ENCODE measurements at places on chromosomes 12 and 14.
A peak's percentile ranks its signal among the peaks of the same experiment; 100 is the strongest.

- no peak for DNase-seq
These were observed 184.4 kb downstream of the SUDS3 start for GRCh38 chr12:118560733-118561132.

- DNase-seq: no peak
These were observed 205.2 kb upstream of the GRIP1 start for GRCh38 chr12:66884091-66884490.

GRCh38 chr12:101784376-101784775 is 45.1 kb upstream of the SYCP3 start:
- no peak for DNase-seq

- DNase-seq: no peak
These were observed 92.9 kb upstream of the FOXN3 start for GRCh38 chr14:89509891-89510290.

DNA sequence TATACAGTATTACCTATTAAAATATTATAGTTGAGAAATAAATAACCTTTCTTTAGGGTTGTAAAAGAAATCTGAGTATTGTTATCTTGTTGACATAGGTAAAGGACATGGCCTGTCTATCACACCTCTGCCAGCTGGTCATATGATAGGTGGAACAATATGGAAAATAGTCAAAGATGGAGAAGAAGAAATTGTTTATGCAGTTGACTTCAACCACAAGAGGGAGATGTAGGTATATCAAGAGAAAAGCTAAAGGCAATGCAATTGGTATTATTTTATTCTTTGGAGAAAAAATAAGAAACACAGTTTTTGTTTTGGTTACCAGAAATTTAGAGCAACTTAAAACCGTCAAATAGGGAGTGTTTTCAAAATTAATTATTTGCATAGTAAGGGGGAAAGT is 13.5 kb downstream of the CPSF2 start:
- no peak for DNase-seq

- no peak for DNase-seq
These were observed 119.5 kb downstream of the LRRK2 start for GRCh38 chr12:40344312-40344711.

DNA sequence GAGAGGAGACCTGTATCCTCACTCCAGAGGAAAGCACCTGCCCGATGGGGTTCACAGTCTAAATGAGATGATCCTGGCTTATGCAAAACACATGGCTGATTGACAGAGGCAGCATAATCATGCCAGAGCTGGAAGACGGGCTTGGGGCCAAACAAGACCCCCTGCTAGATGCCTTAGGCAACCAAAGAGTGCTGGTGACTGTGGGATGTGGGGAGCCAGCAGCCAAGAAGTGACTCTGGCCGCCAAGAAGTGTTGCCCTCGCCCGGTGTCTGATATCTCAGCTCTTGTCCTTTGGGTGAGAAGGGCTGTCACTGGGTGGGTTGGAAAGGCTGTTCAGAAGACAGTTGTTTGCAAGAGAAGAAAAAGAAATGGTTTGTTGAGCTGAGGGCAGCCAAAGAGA is 56.7 kb downstream of the PLEKHG3 start:
- DNase-seq: no peak

DNA sequence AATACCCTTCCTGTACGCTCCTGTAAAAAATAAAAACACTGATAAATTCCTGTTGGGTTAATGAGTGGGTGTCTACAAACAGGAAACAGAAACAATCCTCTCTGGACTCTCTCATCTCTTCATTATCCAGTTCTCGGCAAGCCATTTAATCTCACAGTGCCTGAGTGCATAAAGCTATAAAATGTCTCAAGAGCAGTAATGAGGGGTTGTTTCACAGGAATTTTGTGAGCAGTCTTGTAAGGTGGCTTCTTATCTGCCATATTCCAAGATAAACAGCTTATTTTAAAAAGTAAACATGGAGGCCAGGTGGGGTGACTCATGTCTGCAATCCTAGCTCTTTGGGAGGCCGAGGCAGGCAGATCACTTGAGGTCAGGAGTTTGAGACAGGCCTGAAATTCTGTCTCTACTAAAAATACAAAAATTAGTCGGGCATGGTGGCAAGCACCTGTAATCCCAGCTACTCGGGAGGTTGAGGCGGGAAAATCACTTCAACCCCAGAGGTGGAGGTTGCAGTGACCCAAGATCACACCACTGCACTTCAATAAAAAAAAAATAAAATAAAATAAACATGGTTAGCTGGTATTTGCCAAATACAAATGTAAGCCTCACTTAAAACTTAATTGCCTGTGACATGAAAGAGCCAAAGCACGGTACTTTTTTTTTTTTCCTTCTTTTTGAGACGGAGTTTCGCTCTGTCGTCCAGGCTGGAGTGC is 54.0 kb downstream of the CLIP1 start:
- DNase-seq: no peak

DNA sequence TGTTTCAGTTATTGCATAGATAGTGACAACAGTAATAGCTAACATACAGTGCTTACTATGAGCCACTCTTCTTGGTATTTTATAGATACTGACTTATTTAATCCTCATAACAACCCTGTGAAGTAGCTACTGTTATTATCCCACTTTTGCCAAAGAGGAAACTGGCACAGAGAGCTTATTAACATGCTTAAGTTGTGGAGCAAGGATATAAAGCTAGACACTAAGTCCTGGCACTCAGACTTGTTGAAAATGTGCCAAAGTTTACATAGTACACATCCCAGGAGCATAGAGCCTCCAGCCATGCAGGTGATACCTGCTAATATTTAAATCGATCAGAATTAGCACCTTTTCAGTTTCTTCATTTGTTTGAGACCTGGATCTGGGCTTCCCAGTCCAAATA is 41.8 kb downstream of the VEZT start:
- DNase-seq: no peak

- no peak for DNase-seq
These were observed 50.8 kb upstream of the ZDHHC17 start for GRCh38 chr12:76713130-76713529.

- DNase-seq: no peak
These were observed 1.7 kb downstream of the PRMT8 start for GRCh38 chr12:3492793-3493042.

GRCh38 chr14:101155575-101155974 is 252.1 kb upstream of the RTL1 start:
- no peak for DNase-seq

GRCh38 chr12:27969624-27970400 is 2.7 kb downstream of the PTHLH start:
- no peak for DNase-seq

DNA sequence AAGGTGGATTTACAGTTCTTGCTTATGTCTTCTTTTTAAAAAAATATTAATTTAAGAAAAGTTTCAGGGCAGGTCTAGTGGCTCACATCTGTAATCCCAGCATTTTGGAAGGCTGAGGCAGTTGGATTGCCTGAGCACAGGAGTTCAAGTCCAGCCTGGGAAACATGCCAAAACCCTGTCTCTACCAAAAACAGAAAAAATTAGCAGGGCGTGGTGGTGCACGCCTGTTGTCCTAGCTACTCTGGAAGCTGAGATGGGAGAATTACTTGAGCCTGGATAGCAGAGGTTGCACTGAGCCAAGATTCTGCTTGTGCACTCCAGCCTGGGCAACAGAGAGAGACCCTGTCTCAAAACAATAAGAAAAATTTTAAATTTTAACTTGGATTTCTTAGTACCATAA is 5.4 kb upstream of the TAS2R46 start:
- DNase-seq: no peak

- no peak for DNase-seq
These were observed 191.2 kb upstream of the DIO3 start for GRCh38 chr14:101369916-101370592.

GRCh38 chr14:44699391-44699790 is 192.3 kb upstream of the FSCB start:
- no peak for DNase-seq

- peak; percentile 81 for DNase-seq
These were observed at the start of gene EVL for GRCh38 chr14:100065111-100065871. Gene EVL, plus strand, starts transcription at chr14:100065422. Its CDS starts 79 bp downstream, at chr14:100065501.

- no peak for DNase-seq
These were observed 682 bp downstream of the CREBL2 start for GRCh38 chr12:12612358-12612757.

DNA sequence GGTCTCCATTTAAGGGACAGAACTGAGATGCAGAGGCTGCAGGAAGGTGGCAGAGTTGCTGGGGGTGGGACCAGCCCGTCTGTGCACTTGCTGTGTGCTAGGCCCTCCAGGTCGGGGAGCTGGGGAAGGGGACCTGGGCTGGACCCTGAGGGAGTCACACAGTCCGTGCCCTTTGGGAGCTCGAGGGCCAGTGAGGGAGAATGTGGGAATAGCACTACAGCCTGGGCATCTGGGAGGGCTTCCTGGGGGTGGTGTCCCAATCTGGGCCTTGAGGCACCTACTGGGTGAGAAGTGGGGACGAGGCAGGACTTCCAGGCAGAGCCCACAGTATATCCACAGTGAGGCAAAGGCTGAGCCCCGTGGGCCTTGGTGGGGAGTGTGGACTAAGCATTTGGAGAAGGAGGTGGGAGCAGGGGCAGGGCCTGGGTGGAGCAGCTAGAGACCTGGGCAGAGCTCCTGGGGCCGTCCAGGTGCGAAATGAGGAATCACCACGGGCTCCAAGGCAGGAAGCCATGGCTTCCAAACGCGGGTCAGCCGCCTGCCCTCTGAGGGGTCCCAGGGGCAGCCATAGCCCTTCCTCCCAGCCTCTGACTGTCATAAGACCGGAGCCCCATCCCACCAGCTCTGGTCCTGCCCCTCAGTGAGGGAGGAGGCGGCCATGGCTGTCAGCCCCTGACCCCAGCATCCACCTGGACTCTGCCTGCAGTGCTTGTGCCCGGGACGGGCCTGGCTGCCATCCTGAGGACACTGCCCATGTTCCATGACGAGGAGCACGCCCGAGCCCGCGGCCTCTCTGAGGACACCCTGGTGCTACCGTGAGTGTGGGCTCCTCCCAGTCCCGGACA is 6.6 kb downstream of the ASPG start:
- no peak for DNase-seq

DNA sequence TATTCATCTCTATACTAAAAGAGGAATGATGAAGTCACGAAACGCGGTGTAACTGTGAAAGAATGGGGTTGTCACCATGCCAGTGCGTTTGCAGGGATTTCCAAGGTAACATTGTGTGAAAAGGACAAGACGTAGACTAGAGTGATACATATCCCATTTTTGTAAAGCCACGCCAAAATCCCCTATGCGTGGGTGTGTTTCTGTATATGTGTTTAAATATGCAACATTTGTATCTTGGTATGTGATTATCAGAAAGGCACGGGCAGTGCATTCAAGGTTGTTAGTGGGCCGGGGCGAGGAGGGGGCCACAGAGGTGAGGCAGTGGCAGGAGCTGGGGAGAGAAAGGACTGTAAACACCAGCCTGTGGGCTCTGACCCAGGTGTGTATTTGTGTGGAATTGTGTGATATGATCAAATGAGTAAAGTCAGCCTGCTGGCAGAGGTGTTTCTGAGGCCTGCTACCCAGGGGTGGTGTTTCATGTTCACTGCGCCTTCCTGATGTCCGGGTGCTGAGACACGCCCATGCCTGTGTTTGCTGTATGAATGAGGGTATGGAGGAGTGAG is 137.8 kb downstream of the ADGRD1 start:
- no peak for DNase-seq
